ENCODE measurements at places on chromosomes 1 and 21. TPM values are rescaled to one million over a fixed set of nuclear protein-coding genes. Genes with fewer than 3 reads are reported as not detected.

- DNase-seq, result no peak
Measured at GRCh38 chr1:182527680-182528079, 61.4 kb downstream of the RNASEL start.

DNA sequence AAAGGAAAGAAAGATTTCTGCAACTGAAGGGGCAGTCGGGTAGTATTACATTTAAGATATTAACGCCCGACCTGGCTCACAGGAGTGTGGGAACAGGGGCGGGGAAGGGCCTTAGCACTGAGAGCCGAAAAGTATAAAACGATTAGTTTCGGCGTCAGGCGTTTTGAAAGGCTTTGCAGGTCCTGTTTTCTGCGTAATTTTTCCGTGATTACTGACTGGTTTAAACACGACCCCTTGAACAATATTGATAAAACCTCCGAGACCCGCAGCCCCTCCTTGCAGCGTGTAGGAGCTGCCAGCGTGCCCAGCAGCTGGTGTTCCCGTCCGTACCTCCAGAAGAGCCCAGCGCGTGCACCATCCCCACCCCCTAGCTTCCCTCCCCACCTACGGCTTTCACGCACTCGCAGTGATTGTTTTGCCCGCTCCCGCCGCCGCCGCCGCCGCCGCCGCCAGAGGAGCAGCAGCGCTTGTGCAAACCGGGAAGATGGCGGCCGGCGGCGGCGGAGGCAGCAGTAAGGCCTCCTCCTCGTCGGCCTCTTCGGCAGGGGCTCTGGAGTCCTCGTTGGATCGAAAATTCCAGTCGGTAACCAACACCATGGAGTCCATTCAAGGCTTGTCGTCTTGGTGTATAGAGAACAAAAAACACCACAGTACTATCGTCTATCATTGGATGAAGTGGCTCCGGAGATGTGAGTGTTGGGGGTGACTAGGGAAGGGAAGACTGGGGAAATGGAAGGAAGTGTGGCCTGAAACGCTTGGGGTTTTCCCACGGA lies 470 bp downstream of the RPRD2 start:
- DNase-seq, result peak; percentile 83

DNA sequence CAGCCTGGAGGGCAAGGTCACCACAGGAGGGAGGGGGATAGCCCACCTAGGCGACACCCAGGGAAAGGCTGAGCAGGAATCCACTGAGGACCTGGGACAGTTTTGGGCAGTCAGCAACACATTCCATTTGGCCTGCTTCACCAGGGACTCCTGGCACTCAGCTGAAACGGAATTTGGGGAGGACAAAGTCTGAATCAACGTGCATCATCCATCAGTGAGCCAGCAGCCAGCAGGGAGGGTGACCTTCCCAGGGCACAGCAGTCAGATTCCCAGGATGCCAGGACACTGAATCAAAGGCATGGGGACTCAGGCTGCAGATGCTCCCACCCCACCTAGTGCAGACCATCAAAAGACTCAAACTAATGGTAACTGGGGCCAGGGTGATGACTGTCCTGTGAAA lies 4.6 kb downstream of the SH3BP5L start:
- DNase-seq, result no peak

GRCh38 chr1:32291145-32291707 lies 657 bp upstream of the HDAC1 start:
- no peak for DNase-seq

DNA sequence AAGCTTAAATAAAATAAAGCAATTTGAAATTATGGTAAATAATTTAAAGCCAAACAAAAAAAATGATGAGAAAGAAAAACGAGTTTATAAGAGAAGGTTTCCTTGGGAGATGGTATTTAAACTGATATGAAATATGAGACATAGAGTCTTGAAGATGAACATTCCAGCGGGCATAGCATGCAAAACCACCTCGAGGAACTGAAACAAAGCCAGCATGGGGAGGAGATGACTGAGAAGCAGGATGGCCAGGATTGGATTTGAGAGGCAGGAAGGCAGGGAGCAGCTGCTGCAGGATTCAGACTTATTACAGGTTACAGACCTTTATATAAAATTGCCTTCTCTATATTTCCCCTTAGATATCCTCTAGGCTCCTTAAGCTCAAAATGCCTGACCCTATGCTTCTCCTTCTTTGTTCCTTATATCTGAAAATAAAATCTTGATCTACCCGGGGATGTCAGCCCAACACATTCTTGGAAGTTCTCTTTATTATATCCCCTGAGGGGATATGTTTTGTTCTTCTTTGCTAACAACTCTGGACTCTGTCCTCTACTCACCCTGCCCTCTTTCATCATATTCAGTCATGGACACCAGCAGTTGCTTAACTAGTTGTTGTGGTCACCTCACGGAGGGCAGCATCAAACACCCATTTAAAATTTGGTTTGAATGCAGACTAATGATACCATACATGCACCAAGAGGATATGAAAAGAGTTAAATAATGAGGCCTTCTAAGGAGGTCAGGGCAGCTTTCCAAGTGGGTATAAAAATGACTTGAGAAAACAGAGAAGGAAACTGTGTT lies 719.1 kb upstream of the B3GALT2 start:
- no peak for DNase-seq

DNA sequence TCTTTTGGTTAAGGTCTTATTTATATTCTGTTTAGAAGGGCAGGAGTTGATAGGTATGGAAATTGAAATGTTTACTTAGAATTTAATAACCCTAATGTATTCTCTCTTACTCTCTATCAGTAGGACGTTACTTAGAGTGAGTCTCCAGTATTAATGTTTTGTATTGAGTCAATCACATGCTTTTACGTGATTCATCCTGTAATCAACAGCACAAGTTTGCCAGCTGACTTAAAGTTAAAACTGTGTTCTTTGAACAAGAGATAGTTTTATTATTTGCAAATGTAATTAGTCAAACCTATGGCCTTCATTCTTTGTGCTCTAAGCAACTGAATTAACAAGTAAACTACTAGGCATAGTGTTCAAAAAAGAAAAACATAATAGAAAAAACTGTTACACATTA lies 57.3 kb downstream of the PKN2 start:
- DNase-seq, result no peak

GRCh38 chr1:54843449-54843848 lies 42.3 kb upstream of the TTC22 start:
- no peak for DNase-seq

GRCh38 chr1:19033926-19034680 lies 77.6 kb upstream of the IFFO2 start:
- no peak for DNase-seq

GRCh38 chr1:173415905-173416450 lies 61.2 kb upstream of the PRDX6 start:
- no peak for DNase-seq

DNA sequence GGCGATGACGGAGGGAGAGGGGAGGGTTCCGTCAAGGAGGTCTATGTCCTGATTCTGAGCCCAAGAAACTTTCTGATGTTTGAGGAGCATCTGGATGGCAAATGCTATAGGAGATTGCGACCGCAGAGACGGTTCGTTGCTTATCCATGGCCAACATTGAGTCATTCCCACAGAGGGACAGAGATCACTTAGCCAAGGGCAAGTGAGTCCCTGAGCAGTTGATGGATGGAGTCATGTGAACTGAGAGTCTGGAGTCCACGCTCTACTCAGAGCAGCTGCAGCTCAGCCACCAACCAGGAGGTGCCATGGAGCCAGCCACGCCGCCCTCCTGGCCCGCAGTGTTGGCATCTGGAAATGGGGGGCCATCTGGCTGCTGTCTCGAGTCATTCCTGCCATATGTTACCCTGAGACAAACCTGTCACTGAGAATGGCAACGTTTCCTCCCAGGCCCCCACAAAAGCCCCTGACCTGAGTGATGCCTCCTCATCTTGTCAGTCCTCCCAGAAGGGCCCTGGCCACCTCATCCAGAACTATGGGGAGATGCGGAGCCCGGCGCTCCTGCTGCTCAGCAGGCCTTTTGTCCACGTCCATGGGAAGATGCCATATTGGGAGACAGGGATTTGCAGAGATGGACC lies 58.6 kb downstream of the ATP5PO start:
- DNase-seq, result no peak

DNA sequence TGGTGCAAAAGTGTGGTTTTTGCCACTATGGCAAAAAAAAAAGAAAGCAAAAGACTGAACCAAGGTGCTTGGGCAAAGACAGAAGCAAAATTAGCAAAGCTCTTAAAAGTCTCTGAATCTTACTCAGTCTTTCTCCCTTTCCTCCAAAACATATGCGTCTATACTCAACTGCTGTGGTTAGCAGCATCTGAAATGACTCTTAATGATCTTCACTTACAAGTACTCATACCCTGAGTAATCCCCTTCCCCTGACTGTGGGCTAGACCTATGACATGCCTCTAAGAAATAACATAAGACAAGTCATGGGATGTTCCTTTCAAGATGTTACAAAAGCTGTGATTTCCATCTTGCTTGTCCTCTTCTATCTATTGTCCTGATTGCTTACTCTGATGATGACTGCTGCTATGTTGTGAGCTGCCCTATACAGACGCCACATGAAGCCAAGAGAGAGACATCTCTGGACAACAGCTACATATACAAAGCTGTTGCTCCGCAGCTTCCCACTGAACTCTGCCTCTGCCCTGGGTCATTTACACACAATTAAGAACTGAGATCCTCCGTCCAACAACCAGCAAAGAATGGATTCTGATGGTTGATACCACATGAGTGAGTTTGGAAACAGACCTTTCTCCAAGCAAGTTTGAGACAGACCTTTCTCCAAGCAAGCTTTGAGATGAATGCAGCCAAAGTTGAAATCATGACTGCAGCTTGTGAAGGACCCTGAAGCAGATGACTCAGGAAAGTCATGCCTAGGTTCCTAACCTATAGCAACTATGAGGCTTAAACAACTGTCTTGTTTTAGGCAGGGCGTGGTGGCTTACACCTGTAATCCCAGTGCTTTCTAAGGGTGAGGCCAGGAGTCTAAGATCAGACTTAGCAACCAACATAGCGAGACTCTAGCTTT lies 55.2 kb downstream of the PUM1 start:
- DNase-seq, result peak; percentile 30

DNA sequence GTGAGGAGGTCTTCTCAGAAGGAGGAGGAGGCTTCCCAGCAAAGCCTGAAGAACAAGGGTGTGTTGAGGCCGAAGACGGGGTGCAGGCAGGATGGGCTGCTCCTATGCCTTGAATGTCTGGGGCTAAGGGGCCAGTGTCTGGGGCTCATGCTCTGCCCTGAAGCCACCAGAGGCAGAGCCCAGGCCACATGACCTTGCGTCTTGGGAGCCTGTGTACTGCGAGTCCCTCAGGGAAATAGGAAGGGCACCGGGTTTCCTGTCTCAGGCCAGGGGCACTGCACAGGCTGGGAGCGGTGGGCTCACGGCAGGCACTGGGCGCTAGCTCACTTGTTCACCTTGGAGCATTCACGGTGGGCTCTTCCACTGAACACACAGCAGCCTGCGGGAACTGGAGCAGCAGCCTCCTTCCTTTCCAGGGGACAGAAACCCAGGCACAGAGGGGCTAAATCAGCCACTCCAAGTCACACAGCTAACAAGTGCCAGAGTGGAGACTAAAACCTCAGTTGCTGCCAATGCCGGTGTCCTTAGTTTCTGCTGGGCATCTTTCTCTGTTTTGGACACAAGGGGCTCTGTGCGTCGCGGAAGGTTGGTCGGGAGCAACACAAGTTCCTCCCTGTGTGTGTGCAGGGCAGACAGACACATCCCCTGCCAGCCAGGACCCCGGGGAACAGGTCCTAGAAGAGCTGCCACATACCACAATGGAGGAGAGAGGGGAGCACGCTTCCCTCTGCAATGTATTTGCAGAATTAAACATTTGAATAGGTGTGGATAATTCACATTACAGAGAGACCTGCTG lies 104.8 kb upstream of the C1orf174 start:
- DNase-seq, result no peak

DNA sequence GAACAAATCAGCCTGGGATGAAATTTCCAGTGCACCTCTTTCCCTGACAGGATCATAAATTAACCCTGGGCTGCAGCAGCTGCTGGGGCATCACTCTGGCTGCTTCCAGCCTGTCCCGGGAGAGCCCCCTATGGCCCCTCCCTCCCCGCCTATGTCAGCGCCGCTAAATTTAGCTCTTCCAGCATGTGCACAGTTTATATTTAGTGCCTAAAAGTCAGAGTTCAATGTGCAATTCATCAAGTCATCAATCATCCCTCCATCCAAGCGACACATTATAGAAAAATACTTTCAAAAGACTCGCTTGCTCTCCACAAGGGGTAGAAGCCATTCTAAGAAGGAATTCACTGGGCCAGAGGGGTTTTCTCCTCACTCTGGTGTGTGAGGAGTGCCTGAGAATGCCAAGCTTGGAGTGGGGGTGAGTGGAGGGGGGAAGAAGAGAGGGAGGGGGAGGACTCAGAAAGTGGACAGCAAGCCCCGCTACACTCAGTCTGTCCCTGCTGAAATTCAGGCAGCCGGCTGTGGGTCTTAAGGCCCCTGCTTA lies 37.4 kb downstream of the XCL1 start:
- DNase-seq, result no peak

DNA sequence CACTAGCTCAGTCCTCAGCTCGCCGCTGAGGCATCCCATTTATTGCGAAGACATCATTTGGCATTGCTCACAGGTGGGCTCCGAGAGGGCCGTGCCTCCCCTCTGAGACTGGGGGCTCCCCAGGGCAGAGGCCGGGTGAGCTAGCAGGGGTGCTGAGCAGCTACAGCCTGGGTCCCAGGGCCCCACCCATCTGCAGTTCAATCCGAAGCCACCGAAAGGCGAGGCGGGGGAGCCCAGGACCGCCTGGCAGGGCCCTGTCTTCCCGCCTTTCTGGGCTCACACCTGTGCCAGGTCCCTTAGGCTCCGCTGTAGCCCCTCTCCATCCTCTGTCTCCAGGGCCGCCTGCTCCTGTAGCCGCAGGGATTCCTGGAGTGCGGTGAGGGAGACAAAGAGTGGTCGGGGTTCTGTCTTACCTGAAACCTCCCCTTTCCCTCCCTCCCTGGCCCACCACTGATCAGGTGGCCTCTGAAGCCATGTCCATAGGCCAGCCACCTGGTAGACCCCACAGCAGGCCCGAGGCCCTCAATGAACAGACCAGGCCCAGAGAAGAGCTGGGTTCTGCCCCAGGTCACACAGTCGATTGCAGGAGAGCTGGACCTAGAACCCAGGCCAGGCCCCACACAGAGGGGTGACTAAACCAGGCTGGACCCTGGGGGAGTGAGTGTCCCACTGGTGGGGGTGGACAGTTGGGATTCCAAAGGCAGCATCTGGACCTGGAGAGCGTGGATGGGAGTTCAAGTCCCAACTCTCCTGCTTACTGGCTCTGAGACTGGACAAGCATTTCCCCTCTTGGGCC lies 18.1 kb upstream of the NBPF1 start:
- DNase-seq, result no peak

DNA sequence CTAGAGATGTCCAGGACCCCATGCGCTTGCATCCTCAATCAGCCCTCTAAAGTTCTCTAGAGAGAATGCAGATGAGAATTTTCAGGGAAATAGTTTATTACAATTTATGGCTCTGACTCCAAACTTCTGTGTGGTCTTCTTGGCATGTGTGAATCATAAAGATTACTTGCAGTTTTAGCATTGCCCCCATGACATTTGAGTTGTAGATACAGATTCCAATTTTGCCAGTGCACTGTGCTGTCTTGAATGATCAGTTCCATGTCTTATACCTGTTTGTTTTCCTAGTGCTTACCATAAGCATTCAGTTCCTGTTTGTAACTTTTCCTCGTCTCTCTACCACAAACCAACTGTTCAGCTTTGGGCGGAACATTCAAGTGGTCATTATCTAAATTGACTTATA lies 4.8 kb downstream of the KRTAP21-3 start:
- no peak for DNase-seq

- DNase-seq, result no peak
Measured at GRCh38 chr1:22601610-22602009, 34.8 kb upstream of the C1QA start.

Gene CFHR2
- not detected for total RNA-seq

Gene SELL
- 110 TPM for total RNA-seq

Gene SH2D5
- total RNA-seq, result 2.7 TPM

Gene SGIP1
- not detected for total RNA-seq

Gene ISG15
- total RNA-seq, result 78.4 TPM

Gene GJB5
- not detected for total RNA-seq

Gene NTNG1
- 1.6 TPM for total RNA-seq

Gene OLIG2
- total RNA-seq, result not detected

Measured in activated naive CD8-positive, alpha-beta T cell treated with anti-CD3 and anti-CD28 coated beads for 36 hours (primary cell).